ENCODE measurements at places on chromosomes 7 and 10.

DNA sequence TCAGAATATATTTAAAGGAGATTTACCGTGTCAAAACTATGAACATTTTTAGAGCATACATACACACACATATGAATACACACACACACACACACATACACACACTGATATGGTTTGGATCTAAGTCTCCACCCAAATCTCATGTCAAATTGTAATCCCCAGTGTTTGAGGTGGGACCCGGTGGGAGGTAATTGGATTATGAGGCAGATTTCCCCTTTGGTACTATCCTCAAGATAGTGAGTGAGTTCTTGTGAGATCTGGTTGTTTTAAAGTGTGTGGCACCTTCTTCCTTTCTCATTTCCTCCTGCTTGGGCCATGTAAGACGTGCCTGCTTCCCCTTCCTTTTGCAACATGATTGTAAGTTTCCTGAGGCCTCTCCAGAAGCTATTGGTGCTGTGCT lies 515.0 kb upstream of the ZMIZ1 start:
- DNase-seq: no peak

- DNase-seq: no peak
These were observed 139.0 kb upstream of the MTPN start for GRCh38 chr7:136116186-136116585.

- no peak for DNase-seq
These were observed 6.1 kb downstream of the COL1A2 start for GRCh38 chr7:94400643-94401427.

- DNase-seq: no peak
These were observed 202.8 kb upstream of the SMIM30 start for GRCh38 chr7:113321201-113321600.

- DNase-seq: no peak
These were observed 123.4 kb downstream of the NEURL1 start for GRCh38 chr10:103616705-103617601.

GRCh38 chr7:8773518-8773917 lies 340.1 kb downstream of the NXPH1 start:
- DNase-seq: no peak

DNA sequence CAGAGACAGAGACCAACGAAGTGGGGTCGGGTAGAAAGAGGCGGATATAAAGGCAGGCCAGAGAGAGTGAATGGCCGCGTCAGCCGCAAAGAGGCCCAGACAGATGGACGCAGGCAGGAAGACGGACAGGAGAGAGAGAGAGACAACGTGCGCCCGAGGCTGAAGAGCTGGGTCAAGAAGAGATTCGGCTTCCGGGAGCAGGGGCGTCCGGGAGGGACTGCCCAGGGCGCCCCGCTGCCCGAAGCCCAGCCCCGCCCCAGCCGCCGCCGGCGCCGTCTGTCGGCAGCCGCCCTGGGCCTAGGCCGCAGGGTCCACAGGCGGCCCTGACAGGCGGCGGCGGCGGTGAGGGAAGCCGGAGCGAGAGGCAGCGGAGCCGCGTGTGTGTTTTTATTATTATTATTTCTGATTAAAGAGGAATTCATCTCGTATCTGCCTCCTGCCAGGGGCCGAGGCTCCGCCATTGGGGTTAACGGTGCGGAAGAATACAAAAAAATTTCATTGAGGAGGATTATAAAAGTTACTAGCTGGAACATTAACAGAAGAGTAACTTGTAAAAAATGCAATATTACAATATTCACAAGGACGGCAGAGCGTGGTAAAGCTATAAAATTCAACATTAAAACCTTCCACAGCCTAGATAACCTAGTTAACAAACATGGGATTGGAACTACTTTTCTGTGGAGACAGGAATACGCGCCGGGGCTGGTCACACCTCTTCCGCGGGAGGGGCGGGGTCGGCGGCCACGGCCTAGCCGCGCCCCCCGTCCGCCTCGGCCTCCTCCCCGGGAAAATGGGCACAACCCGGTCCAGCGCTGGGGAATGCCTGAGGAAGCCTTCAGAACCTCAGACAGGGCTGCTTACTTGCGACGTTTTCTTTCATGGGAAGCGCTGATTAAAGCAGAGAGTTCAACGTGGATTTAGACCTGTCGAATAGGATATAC lies 29.7 kb upstream of the PAX2 start:
- peak; percentile 76 for DNase-seq

DNA sequence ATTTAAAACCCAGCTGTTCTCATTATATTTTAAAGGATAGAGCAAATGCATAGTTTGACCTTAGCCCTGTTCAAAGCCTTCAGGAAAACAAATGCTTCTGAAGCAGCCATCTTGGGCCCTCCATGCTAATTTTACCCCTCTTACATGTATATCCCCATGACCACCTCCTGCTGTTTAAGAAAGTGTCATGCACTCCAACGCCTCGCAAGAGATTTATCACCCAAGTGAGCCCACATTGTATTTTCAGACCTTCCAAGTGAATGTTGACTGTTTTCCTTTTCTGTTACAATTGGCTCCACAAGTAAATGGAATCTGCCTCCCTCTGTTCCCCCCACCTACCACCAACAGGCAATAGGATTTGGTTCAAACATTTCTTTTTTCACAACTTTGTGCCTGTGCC lies 5.3 kb downstream of the TMEM72 start:
- DNase-seq: no peak

- DNase-seq: peak; percentile 48
These were observed 553 bp downstream of the VDAC2 start for GRCh38 chr10:75211007-75211691.

GRCh38 chr10:104540181-104540580 lies 100.9 kb upstream of the SORCS3 start:
- no peak for DNase-seq

- peak; percentile 86 for DNase-seq
These were observed 72.3 kb downstream of the AMZ1 start for GRCh38 chr7:2760098-2760889.

DNA sequence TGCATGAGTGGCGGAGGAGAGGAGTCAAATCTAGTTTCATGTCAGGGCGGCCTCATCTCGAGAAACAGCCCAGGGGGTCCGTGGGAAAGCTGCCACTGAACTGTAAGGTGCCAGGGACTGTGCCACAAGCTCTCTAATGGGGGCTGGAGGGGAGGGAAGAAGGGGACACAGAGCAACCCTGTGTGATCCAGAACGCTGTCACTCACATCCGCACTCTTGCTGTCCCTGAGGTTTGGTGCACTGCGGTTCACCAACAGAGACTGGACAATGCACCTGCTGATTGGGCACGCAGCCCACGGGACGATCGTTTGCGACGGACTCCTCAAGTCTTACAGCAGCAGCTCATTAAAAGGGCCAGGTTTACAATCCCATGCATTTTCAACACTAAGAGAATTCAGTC lies 47.7 kb downstream of the AMZ1 start:
- DNase-seq: no peak

DNA sequence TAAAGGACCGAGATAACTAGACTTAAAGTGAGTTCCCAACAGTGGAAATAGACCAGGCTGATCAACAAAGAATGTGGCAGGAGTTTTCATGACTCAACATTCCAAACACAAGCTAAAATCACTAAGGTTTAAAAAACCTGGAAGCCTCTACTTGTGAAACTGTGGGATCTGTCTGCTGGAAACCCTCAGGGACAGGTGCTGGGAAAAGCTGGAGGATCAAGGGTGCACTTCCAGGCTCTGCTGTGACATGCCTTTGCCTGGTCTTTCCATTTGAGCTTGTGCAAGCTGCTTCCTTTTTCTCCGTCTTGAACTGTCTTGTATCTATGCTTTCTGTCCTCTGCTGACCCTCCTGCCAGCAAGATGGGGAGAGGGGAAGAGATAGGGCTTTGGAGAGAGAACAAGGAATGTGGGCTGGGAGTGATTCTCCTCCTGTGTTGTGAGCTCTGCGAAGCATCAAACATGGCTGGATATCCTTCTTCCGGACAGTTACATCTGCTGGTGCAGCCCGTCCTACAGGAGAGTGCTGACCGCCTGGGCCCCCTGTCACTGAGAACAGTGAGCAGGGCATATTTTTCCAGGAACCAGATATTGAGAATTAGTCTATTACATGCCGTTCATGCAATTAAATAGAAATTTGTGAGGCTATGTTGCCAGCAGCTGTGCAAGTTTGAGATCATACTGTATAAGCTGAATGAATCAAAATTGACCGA lies 25.5 kb downstream of the ARHGAP22 start:
- DNase-seq: no peak

DNA sequence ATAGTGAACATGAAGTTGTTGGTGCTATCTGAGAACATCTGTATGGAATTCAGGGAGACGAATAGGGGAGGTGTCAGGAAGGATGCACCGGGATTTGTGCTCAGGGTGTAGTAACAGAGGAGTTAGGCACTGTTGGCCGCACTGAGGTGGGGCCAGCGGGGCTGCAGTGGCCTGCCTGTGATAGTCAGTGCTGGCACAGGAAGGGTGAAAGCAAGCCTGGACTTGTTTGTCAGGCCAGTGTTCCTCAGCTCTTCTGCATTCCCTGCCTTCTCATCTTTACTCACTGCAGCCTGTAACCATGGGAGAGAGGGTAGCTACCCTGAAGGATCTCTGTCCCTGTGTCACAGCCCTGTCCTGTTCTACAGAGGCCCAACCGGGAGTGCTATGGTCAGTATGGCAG lies 81.3 kb downstream of the SH2D4B start:
- DNase-seq: no peak

DNA sequence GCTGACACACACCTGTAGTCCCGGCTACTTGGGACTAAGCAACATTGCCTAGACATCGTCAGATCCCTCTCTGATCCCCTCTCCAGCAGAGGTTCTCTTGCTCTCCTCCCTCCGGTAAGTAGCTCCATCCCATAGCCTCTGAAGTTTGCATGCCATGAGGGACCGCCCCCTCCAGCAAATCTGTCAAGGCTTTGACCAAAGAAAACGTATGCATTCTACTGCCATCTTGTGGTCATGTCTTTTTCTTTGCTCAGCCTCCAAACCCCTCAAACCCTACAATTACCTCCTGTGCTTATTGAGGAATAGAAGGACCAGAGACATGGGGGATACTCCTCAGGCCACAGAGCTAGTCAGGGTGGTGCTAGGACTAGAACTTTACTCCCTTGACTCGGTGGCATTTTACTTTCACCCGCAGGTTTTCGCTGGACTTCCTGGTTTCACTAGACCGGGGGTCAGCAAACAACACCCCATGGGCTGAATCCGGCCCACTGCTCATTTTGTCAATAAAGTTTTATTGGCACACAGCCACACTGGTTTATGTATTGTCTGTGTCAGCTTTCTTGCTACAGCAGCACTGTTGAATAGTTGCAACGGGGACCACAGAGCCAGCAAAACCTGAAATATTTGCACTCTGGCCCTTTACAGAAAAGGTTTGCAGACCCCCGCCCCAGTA lies 202.6 kb upstream of the FOXK1 start:
- peak; percentile 94 for DNase-seq

GRCh38 chr7:47818796-47819606 lies 129.3 kb downstream of the PKD1L1 start:
- DNase-seq: peak; percentile 79

DNA sequence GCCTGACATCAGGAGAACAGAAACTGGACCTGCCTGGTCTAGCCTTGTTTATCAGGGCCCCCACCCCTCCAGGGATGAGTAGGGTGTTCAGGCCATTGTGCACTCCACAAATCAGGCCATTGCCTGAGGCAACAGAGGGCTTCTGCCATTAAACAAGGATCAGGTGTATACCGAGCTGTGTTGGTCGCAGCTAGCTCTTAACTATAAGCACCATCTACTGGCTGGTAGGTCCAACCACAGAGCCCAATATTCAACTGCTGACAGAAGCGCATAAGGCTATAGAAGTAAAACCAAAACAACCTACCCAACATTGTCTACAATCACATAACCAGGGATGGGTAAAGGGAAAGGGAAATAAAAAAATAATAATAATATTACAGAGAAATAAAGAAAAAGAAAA lies 451.7 kb upstream of the TEX47 start:
- no peak for DNase-seq

GRCh38 chr7:65216469-65216868 lies 157.2 kb upstream of the ZNF92 start:
- DNase-seq: peak; percentile 89

GRCh38 chr7:19051767-19052375 lies 65.6 kb downstream of the TWIST1 start:
- peak; percentile 71 for DNase-seq

- DNase-seq: no peak
These were observed 105.5 kb upstream of the CSTF2T start for GRCh38 chr10:51804866-51805265.

GRCh38 chr7:148144827-148145226 lies 445.7 kb upstream of the C7orf33 start:
- DNase-seq: no peak

DNA sequence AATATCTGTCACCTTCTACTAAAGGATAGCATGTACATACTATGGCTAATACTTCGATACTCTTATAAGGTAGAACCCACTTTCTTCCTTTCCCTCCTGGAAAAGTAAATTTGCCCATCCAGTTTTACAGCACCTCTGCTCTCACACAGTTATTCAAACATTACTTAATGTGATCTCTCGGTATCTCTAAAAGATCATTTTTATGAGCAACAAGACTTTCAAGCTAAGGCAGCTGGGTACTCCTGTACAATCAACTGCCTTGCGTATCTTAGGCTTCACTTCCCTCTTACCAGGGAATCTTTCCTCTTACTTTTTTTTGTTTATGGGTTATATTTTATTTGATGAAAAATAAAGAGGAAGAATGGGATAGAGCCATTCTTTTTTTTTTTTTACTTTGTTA lies 26.5 kb upstream of the TLL2 start:
- DNase-seq: no peak

DNA sequence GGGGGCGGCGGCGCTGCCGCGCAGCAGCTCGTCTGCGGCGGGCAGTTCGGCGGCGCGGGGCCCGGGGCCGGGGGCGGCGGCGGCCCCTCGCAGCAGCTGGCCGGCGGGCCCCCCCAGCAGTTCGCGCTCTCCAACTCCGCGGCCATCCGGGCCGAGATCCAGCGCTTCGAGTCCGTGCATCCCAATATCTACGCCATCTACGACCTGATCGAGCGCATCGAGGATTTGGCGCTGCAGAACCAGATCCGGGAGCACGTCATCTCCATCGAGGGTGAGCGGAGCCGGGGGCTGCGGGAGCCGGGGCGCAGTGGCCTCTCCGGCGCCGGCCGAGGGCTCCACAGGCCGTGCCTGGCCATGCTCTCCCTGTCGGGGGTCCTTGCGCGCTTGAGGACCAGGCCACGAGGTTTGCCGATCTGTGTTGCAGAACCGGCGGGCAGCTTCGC lies 548 bp downstream of the AGAP3 start:
- DNase-seq: peak; percentile 60

- no peak for DNase-seq
These were observed 12.2 kb downstream of the ATP6V0E2 start for GRCh38 chr7:149886018-149886415.

- DNase-seq: no peak
These were observed 51.2 kb upstream of the SORCS1 start for GRCh38 chr10:107215681-107216080.
